Stimulated activated CD8-positive, alpha-beta memory T cell treated with anti-CD3 and anti-CD28 coated beads, Interleukin-4, amount 100 ng/mL, for 48 hours (primary cell): ENCODE measurements at places on chromosomes 16 and 17.
A peak's percentile ranks its signal among the peaks of the same experiment; 100 is the strongest.

DNA sequence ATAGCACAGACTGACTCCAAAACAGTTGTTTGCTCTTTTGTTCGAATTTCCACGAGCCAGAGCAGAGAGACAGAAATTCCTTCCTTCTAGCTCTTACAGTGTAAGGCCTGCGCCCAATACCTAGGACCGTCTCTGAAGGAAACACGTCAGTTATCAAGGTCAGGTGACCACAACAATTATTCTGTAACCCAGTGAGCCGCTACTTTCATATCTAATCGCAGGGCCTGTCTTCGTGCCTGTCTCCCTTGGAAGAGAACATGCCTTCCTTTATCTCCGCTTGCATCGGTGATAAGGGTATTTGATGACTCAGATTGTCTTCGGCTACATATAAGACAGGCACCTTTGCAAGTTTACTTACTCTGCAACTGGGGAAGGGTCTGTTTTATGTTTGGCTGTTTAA, 288.0 kb downstream of the MAF start:
- no peak for DNase-seq

DNA sequence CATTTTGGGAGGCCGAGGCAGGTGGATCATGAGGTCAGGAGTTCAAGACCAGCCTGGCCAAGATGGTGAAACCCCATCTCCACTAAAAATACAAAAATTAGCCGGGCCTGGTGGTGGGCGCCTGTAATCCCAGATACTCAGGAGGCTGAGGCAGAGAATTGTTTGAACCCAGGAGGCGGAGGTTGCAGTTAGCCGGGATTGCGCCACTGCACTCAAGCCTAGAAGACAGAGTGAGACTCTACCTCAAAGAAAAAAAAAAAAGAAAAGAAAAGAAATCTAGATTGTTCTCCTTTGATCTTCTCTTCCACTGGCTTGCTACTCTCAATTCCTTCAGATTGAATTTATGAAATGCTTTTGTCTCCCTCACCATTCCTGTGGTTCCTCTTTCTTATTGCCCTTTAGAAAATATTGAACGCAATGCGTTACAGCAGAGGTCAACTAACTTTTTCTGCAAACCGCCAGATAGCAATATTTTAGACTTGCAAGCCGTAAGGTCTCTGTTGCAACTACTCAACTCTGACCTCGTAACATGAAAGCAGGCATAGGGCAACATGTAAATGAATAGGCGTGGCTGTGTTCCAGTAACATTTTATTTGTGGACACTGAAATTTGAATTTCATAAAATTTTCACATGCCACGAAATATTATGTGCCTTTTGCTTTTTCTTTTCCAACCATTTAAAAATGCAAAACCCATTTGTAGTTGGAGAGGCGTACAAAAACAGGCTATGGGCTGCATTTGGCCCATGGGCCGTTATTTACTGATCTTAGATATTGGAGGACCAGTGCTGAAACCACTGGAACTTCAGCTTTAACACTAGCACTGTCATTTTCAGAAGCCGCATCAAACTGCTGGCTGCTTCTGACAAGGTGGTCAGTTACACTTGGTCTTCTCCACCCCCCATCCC, 24.8 kb downstream of the PITPNC1 start:
- no peak for DNase-seq

- DNase-seq, result no peak
These were observed 9.6 kb upstream of the MYH11 start for GRCh38 chr16:15866451-15866850.

GRCh38 chr16:66443269-66443652, 16.2 kb downstream of the BEAN1 start:
- no peak for DNase-seq

DNA sequence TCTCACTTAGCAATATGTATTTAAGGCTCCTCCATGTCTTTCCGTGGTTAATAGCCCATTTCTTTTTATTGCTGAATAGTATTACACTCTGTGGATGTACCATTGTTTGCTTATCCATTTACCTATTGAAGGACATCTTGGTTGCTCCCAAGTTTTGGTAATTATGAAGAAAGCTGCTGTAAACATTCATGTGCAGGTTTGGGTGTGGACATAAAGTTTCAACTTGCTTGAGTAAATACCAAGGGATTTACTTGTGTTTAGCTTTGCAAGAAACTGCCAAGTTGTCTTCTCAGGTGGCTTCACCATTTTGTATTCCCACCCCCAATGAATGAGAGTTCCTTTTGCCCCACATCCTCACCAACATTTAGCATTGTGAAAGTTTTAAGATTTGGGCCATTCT, 9.5 kb downstream of the LRRC36 start:
- DNase-seq, result no peak

GRCh38 chr16:85610059-85610445, 3.1 kb upstream of the GSE1 start:
- DNase-seq, result no peak

DNA sequence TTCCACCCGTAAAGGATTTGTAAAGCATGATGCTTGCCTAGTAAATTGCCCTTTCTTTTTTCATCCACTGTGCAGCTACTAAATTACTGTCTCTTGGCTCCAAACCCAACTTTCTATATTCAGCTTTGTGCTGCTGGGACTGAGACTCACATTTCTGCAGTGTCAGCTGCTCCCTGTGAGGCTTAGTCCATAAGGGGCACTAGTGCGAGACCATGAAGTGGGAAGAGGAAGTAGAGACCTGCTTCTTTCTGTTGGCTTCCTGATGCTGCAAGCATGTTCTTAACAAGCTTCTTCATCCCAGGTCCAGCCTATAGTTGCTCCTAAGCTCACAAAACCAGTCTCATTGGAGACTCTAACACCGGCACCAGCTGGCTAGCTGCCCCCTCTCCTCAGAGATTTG, 74.9 kb upstream of the HS3ST2 start:
- DNase-seq, result no peak

GRCh38 chr16:77723108-77723514, 797 bp downstream of the NUDT7 start:
- DNase-seq, result no peak

- no peak for DNase-seq
These were observed 81.3 kb downstream of the COX10 start for GRCh38 chr17:14150619-14151018.

DNA sequence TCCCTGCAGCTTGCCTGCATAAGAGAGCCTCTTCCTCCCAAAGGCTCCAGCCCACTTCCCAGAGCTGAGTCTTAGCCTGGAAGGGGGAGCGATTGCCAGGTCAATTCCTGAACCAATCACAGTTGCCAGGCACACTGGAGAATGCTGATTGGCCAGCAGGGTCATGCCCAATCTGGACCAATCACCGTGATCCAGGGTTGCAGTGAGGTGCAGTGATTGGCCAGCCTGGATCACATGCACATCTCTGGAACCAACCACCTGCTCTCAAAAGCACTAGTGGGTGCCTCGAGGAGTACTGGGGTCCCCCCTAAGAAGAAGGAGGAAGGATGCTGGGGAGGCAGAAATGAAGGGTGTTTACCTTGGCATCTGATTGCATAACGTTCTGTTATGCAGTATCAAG, 18.4 kb downstream of the NAGPA start:
- no peak for DNase-seq

GRCh38 chr17:61536422-61536955, 54.5 kb downstream of the NACA2 start:
- DNase-seq, result no peak

GRCh38 chr17:68318103-68318991, 27.1 kb downstream of the ARSG start:
- DNase-seq, result no peak

- no peak for DNase-seq
These were observed 525 bp downstream of the CD2BP2 start for GRCh38 chr16:30354423-30355143.

DNA sequence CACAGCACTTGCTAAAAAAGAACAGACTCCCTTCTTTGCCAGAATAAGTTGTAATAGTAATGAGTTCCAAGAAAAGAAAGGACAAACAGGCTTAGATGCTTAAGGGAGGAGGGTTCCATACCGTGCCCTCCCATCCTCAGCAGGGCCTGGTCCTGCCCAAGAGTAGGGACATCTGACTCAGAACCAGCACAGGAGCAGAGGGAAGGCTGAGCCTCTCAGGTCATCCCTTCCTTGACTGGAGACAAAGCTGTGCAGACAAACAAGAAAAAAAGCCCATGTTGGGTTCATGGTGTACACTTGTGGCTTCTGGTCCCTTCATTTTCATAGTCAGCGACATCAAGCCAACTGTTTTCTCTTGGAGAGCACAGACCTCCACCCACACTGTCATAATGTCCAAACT, 44.2 kb upstream of the NDRG4 start:
- DNase-seq, result no peak

DNA sequence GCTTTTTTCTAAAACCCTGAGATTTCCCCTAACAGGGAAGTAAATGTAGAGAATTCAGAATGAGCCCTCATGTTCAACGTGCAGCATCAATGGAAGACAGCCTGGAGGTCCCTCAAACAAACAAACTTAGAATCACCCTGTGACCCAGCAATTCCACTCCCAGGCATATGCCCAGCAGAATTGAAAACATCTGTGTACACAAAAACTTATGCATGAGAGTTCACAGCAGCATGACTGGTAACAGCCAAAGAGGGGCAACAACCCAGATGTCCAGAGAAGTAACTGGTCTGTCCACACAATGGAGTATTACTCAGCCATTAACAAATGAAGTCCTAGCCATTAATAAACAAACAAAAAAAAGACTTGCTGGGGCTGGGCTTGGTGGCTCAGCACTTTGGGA, 252.7 kb downstream of the PARN start:
- no peak for DNase-seq

- DNase-seq, result peak; percentile 92
These were observed at the start of the genes KCTD19 and LRRC36 for GRCh38 chr16:67326472-67327309. Gene KCTD19 (minus strand): TSS chr16:67326741. CDS start chr16:67326707, 34 bp downstream. Gene LRRC36 (plus strand): TSS chr16:67326815. CDS start chr16:67326863, 48 bp downstream.

DNA sequence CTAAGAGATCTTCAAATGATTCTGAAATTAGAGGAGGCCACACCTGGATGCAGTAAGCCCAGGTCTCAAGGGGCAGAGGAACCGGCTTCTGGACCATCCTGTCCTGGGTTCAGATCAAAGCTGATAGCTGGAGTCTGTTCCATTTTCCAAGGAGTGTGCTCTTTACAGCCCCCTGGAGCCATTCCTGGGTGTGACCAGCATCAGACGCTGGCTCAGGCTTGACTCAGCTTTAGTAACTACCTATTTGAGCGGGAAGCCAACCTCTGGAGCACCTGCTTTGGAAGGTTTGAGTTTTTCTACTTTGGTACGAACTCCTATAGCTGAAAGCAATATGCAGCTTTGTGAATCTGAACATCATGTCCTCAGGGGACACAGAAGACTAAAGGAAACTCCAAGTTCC, 12.9 kb upstream of the BBS2 start:
- DNase-seq, result no peak

- no peak for DNase-seq
These were observed 667 bp downstream of the PSMD3 start for GRCh38 chr17:39981207-39981741.

DNA sequence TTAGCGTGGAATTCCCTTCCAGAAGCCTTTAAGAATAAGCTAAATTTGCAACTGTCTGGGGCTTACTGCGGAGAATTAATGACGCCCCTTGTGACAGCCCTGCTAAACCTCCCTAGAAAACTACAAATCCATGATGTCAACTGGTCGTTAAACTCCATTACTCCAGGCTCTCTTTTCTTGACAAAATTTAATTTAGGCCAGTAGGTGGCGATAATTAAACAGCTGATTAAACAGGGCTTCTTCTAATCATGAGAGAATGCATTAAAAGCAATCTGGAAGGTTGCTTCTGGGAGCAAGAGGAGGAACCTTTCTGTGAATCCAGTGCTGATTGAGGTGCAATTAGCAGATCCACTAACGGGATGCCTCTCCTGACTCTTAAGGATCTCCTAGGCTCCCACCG, 8.1 kb upstream of the NLRP1 start:
- DNase-seq, result no peak

- no peak for DNase-seq
These were observed 61.9 kb upstream of the CIBAR2 start for GRCh38 chr16:85173981-85174751.

GRCh38 chr16:22673421-22673831, 140.5 kb upstream of the HS3ST2 start:
- DNase-seq, result no peak

DNA sequence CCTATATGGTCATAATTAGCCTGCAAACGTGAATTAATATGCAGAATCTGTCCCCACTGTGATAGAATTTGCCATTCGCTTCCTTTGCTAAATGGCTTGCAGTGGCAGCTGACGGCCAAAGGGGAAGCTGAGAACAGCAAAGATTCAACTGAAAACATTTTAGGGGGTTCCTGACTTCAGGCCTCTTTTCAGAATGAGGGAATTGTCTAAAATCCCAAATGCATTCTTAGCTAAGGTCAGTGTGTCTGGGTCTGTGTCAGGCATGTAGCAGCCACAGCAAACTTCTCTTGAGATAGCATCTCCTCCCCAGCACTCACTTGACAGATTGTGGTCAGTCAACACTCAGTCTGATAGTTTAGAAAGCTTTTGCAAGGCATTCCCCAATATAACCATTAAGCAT, 701.1 kb downstream of the WWOX start:
- DNase-seq, result no peak

GRCh38 chr16:71201556-71201955, 29.0 kb downstream of the HYDIN start:
- DNase-seq, result no peak

GRCh38 chr17:71163121-71163812, 957.6 kb upstream of the SOX9 start:
- no peak for DNase-seq

GRCh38 chr16:8572919-8573724, 17.2 kb downstream of the TMEM114 start:
- DNase-seq, result no peak

GRCh38 chr17:81556175-81556691, 4.1 kb upstream of the FAAP100 start:
- no peak for DNase-seq

GRCh38 chr17:79620207-79621038, 9.6 kb upstream of the RBFOX3 start:
- peak; percentile 10 for DNase-seq

- DNase-seq, result no peak
These were observed 141.6 kb downstream of the PRKCA start for GRCh38 chr17:66444031-66444430.

- peak; percentile 32 for DNase-seq
These were observed 525.2 kb upstream of the GOT2 start for GRCh38 chr16:59259074-59259949.

DNA sequence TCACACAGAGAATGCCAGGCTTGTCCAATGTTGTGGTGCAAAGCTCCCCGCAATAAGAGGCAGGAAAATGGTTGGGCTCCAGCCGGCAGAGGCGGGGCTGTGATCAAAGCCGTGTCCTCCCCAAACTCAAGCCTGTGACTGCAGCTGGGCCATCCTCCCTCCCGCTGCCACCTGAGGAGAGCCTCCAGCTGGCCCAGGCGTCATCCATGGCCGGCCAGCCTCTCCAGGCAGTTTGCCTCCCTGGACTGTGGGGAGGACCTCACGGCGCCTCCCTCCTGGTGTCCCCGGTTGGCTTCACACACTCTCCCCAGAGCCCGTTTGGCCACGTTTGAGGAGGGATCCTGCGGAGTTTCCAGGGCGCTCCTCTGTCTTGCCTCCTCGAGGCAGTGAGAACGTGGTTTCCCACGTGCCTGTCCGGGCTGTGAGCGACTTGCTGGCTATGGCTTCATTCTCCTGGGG, 134.1 kb downstream of the IRF8 start:
- DNase-seq, result no peak

- DNase-seq, result no peak
These were observed 176.6 kb upstream of the IRX6 start for GRCh38 chr16:55147396-55147795.

- no peak for DNase-seq
These were observed 31.9 kb downstream of the RNF213 start for GRCh38 chr17:80292521-80292971.

- no peak for DNase-seq
These were observed 252.4 kb downstream of the GRIN2A start for GRCh38 chr16:9929836-9930235.
